T-helper 17 cell (primary cell): ENCODE measurements at places on chromosomes 16 and 17.

DNA sequence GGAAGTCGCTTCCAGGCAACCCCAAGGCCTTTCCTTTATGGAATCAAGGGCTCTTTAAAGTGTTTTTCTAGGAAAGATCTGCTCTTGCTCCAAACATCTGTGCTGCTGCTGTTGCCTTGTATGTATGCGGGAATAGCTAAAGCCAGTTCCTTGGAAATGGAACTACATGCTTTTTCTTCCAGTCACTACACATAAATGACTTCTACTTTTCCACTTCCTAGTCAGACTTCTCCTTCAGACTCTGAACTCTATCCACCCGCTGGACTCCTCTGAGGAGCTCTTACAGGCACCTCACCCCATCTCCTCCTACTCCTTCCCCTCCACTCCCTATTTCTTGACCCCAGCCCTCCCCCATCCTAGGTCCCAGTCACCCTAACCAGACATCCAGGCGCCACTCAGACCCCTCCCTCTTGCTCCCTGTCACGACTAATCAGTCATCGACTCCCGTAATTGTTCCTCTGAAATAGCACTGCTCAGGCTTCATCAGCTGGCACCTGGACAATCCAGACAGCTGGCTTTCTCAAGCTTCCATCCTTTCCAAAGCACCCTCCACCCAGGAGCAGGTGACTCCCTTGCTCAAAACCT, 15.0 kb upstream of the PEMT start:
- no peak for DNase-seq

GRCh38 chr17:50767446-50767845, at the start of gene ANKRD40CL:
Gene ANKRD40CL, minus strand, starts transcription at chr17:50767518. Its CDS starts 605 bp downstream, at chr17:50766913.
- no peak for DNase-seq

- no peak for DNase-seq
These were observed 223.7 kb downstream of the ZNF423 start for GRCh38 chr16:49632086-49632794.

DNA sequence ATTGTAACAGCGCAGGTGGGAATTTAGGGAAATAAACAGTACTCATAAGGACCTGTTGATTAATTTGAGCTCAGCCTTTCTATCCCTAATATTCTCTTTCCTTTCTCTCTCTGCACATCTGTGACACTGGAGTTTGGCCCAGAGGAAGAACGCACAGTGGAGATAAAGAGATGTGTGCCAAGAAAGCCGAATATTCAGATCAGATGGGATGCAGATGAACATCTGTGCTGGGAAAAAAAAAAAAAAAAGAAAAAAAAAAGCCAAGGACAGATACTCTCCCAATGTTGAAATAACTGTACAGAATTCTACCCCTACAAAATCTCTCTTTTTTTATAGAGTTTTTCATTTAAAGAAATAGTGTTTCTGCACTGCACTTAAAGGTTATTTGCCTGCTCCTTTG, 485.4 kb downstream of the KCNJ2 start:
- DNase-seq = no peak

DNA sequence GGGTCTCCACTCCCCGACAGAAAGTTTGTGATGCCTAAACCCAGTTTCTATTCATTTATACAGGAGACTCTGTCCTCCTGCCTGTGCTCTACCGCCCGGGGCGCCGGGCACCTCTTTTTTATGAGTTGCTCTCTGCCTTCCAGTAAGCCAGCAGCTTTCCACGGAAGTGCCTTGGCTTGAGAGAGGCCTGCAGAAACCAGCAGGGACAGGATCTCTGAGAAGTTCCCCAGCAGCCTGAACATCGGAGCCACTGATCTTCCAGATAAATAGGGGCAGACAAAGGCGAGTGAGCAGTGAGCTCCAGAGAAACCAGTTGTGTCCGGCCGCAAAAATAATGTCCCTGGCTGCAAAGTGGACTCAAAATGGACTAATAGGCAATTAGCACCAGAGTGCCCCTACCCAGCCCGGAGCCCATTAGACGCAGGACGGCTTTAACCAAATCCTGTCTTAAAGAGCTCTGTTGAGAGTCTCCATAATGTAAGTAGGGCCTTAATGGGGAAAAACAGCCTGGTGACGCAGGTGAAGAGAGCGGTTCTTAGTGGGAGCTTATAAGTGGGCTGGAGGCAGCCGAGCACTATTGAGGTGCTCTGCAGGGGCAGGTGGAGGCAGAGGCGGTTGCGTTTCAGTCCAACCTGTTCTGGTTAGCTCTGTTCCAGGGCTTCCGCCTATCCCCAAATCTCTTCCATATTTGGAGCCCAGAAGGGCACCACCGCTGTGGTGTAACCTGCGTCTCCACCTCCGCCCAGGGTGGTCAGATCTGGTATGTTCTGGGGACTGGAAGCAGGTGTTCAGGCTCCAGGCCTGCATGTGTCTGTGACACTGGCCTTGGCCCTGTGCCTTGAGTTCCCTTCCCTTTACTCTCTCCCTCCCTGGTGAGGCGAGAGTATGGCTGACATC, 74.1 kb downstream of the NT5M start:
- DNase-seq = no peak

DNA sequence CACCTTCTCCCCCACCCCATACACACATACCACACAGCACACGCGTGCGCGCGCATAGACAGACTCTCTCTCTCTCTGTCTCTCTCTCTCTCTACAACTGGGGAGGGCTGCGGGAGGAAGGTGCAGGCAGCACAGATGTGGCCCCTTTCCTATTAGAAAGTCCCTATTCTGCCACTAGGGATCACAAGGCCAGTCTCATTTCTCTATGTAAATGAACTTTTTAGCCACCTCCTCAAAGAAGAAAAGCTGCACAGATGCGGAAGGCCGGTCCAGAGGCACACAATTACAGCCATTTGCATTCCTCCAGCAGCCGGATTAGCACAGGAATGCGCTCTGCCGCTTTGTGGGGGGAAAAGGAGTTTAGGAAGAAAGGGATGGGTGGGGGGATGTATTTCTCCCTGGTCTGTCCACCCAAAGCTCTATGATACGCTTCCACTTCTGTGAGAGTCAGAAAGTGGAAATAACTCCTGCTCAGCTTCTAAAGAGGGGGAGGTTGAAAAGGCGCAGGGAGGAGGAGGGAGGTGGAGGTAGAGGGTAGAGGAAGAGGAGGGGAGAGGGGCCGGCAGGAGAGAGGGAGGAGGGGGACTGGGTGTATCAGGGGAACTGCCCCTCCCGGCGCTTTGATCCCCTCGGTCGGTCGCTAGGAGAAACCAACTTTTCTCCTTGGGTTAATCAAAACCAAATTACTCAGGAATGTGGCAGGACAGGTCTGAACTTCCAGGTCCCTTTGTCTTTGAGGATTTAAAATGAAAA, 11.7 kb downstream of the ZFHX3 start:
- no peak for DNase-seq
